ENCODE measurements at places on chromosomes 2 and 18.
A peak's percentile ranks its signal among the peaks of the same experiment; 100 is the strongest.

- no peak for DNase-seq
Measured at GRCh38 chr2:207216457-207216856, 50.7 kb upstream of the KLF7 start.

DNA sequence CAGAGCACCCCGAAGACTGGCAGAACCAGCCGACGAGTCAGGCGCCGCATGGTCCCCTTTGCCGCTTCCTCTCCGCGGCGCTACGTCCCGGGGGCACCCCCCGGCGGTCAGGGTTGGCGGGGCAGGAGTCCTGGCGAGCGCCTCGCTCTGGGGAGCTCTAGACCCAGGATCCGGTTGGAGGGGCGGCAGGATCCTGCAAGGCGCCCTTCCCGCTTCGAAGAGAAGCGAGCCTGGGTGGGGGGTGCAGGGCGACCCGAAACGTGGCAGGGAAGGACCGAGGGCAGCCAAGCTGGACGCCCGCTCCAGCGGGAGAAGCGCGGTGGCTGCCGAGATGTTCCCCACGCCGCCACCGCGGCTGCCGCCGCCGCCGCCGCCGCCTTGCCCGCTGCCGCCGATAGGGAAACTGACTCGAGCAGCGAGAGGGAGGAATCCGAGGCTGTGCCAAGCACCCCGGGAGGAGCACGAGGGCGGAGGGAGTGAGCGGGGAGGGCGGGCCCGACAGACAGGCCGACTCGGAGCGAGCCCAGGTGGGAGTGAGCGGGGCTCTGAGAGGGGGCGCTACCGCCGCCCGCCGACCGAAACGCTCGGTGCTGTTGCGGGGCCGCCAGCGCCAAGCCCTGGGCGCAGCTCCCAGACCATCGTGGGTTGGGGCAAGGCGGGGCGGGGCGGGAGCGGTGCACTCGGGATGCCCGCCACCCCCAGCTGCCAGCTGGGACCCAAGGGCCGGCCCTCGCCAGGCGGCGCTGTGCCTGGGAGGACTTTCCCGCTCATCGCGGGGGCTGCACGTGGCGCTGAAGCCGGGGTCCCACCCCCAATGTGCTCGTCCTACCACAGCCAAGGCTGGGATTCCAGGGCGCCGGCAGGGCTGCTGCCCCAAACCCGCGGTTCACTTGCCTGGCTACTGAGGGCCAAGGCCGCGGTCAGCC is at the start of gene GALNT14:
Gene GALNT14 (minus strand): TSS at position 404 of the 926 bp plus-strand sequence. CDS start 354 bp downstream, at position 50.
- DNase-seq: peak; percentile 68

GRCh38 chr2:24920098-24920808 is at the start of gene ADCY3:
Gene ADCY3 (minus strand): TSS chr2:24920237. CDS start chr2:24918987, 1,250 bp downstream.
- peak; percentile 70 for DNase-seq

- DNase-seq: no peak
Measured at GRCh38 chr2:200484934-200485333, 24.9 kb downstream of the KCTD18 start.

GRCh38 chr2:27653397-27653796 is 10.0 kb downstream of the SUPT7L start:
- DNase-seq: no peak

DNA sequence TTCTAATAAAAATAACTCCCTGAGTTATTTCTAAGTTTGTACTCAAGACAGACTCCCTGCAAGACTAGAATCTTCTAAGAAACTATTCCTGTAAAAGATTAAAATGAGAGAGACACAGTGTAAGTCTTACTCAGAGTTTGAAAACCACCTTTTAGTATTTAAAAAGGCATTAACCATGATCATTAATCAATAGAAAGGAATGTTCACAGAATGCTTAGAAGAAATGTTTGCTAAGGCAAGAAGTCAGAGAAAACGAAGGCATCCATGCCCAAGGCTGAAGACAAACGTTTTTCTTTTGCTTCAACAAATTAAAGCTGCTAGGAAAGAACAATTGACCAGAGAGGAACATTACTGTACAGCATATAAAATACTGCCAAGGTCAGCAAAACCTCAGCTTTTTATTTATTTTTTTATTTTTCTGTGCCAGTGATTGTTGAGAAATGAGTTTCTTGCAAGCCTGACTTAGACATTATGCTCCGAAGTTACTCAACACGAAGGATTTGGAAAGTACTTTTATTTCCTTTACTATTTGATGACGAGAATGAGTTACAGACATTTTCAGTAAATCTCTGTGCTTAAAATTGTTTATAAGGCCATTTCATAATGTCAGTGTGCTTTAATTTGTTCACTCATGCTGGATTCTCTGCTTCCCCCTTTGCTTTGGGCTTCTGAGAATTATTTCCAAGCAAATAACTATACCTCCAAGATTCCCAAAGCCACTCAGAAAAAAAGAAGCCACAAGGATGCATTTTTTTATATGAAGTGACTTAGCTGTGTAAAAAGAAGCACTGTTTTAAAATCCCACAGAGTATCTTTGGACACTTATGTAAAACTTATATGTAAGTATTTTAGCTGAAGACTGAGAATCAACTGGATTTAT is 20.5 kb downstream of the RND3 start:
- no peak for DNase-seq

DNA sequence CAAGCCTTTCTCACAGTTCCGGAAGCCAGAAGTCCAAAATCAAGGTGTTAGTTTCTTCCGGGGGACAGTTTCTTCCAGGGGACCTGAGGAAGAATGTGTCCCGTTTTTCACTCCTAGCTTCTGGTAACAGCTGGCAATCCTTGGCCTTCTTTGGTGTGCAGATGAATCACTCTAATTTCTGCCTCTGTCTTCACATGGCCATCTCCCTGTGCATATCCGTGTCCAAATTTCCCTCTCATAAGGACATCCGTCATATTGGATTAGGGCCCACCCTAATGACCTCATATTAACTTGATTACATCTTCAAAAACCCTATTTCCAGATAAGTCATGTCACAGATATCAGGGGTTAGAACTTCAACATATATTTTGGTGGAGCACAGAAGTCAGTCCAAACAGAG is 141.4 kb downstream of the ZEB2 start:
- DNase-seq: no peak

- DNase-seq: no peak
Measured at GRCh38 chr2:166171216-166171615, 43.4 kb upstream of the SCN1A start.

GRCh38 chr2:239192975-239193374 is 207.8 kb downstream of the HDAC4 start:
- DNase-seq: no peak

- no peak for DNase-seq
Measured at GRCh38 chr2:199606193-199606780, 148.5 kb upstream of the SATB2 start.

DNA sequence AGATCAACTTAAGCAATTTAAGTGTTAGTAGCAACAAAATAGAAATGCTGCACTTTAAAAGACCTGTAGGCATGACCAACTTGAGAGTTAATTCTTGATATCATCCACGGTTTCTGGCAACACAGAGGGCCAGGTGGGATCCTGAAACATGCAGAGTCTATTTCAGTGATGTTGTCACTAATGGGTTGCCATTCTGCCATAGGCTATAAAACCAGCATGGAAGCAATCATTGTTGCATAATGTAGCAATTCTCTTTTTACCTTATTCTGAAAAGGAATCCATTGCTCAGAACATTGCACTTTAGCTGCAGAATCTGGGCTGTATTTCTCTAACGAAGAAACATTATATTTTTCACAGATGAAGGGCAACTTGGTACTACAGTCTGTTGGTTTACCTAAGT is 53.9 kb upstream of the CD302 start:
- no peak for DNase-seq

DNA sequence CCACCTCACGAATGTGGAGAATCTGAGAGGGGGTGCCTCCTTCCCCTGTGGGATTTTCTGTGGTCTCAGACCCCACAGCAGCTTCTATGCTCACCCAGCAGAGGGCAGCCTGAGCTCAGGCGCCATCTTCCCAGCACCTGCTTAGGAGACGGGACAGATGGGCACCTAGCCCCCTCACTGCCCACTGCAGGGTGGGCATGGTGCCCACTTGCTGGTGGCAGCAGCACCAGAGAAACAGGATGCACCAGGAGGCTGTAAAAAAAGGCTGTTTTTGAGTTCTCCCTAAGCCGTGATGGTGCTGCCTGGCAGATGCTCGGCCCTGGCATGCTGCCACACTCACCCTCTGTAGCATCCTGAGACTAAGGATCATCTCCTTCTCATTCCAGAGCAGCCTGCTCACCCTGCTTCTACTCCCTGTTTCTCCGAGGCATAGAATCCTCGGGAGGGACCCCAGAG is 19.1 kb upstream of the SLC20A1 start:
- DNase-seq: peak; percentile 68

DNA sequence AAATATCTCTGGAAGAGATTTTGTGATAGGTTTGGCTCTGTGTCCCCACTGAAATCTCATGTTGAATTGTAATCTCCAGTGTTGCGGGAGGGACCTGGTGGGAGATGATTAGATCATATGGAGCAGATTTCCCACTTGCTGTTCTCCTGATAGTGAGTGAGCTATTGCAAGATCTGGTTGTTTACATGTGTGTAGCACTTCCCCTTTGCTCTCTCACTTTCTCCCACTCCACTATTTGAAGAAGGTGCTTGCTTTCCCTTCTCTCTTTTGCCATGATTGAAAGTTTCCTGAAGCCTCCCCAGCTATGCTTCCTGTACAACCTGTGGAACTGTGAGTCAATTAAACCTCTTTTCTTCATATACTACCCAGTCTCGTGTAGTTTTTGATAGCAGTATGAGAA is 97.0 kb upstream of the FN1 start:
- no peak for DNase-seq

DNA sequence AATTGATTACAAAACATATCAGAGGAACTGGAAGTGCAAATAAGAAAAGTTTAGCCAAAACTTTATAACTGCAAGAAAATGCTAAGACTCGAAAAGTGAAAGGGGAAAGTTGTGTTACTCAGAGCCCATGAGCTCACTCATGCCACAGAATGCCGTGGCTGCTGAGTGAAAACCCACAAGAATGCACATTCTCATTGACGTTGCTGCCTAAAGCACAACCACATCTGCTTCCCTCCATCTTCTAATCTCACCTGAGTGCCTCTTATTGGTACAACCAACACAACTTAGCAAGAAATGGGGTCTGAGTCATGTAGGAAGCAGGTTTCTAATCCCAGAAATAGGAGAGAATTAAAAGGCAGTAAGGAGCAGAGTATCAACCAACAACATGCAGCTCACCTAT is 259.7 kb downstream of the LNPK start:
- DNase-seq: no peak

DNA sequence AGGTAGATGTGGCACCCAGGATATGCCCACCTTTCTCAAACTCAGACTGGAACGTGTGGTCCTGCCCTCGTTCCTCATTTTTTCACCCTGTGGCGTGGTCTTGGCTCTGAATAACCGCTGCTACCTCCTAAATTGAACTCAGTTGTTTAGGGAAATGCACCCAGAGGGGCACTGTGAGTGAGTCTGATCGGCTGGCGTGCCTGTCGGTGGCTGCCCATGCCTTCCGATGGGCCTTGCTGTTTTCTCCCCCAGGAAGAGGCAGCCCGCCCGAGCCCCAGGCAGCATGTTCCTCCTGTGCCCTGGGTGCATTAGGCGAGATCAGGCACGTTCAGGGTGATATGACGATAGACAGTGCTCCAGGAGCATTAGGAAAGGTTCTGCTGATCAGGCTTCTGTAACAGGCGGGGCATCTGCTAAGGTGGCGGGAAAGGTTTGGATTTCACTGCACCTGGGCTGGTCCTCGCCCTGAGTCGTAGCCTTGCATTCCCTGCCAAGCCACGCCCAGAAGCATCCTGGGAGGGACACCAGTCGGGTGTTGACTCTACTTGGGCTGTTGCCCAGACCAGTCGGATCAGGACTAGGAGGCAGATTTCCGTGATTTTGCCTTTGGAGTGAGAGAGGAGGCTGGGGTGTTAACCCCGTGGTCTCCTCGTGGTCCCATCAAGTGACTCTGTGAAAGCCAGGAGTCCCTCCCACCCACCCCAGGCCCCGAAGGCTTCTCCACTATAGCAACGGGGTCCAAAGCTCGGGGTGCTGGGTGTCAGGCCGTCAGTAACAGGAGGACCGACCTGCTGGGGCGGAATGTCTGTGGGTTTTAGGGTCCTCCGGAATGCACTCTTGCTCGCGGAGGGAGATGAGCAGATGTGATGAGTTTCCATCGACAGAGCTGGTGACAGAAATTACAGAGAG is 75.1 kb downstream of the SH3BP4 start:
- no peak for DNase-seq

All from activated naive CD8-positive, alpha-beta T cell treated with anti-CD3 and anti-CD28 coated beads, Interleukin-2, amount 50 U/mL, for 24 hours (primary cell).